ENCODE measurements at places on chromosomes 12 and 14. TPM values are rescaled to one million over a fixed set of nuclear protein-coding genes. Genes with fewer than 3 reads are reported as not detected.

DNA sequence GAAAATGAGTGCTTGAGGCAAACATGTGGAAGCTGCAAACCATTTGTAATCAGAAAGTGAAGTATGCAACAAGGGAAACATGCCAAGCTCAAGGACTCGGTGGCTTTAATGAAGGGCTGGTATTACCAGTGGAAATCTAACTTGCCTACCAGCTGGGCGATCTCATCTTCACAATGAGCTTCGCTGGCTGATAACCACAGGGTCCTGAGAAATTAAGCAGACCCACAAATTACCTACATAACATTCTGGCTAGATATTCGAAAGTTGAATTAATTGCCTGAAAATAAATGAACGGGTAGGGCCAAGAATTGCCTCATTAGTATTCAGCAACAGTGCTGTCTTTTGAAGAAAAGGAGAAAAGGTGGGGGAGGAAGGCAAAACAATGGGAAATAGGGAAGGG lies 439.4 kb downstream of the PDZRN4 start:
- no peak for DNase-seq

DNA sequence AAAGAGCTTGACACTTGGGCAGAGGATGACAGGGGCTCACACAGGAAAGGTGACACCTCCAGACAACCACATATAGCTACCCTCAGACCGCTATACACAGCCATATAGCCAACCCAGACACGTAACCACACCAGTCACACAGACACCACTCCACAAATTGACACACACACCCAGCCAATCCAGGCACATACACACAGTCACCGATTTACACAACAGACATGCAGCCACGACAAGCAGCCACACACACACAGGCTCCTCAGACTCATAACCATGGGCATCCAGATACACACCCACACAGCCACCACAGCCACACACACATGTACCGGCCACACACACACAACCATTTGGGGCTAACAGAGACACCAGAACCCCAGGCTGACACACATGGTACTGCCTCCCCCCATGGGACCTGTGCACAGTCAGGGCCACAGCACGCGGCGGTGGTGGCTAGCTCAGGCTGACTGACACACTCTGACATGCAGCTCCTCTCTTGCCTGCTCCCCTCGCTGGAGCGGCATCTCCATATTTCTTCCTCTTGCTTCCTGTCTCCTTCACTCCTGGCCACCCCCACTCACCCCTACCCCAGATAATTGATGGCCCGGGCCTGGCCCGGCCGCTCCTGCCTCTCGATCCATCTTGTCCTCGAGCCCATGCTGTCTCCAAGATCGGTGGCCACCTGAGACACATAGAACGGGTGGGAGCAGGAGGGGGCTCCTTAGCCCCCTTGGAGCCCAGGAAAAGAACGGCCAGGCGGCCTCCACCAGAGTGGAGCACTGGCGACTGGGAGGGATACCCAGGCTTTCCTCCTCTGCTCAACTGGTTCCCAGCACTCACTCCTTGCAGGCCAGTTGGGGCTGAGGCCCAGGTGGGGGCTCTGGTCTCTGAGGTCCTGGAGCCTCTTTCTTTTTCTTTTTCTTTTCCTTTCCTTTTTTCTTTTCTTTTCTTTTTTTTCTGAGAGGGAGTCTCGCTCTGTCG lies 6.0 kb upstream of the SHMT2 start:
- no peak for DNase-seq

DNA sequence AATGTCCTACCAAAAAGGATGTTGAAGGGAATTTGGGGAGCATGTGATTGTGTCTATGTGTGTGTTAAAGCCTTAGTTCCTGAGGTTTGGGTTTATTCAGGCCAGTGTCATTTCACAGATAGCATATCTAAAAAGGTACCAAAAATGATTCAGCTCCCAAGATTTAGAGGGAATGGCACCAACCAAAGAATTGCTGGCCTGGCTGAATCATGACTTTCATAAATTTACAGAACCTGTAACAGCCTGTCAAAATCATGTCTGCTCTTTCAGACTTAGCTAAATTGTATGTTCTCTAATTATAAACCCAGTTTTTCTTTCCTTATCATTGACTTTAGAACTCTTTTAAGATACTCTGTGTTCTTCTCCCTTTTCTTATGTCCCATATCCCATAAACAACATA lies 231.5 kb downstream of the NUBPL start:
- no peak for DNase-seq

DNA sequence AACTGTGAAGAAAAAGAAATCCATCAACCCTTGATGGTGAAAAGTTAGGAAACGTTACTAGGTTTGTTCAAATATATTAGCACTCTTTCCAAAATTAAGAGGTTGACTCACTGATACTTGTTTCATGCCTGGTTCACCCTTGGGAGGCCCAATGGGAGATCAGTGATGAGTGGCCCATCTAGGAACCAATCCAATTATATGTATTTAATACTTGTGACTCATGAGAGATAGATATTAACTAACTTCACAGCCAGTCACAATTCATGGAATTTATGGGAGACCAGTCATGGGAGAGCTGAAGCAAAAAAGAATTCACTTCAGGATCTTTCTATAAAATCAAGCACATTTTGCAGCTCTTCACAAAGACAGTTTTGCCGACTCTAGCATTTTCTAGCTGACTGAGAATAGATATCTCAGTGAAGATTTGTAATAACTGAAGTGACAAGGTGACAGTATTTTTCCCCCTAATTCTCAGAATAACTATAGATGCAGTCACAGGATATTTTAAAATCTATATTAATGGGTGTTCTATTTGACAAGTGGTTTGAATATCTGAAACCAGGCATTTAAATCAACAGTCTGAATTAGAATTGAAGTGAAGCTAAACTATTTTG lies 230.2 kb downstream of the EPS8 start:
- no peak for DNase-seq

DNA sequence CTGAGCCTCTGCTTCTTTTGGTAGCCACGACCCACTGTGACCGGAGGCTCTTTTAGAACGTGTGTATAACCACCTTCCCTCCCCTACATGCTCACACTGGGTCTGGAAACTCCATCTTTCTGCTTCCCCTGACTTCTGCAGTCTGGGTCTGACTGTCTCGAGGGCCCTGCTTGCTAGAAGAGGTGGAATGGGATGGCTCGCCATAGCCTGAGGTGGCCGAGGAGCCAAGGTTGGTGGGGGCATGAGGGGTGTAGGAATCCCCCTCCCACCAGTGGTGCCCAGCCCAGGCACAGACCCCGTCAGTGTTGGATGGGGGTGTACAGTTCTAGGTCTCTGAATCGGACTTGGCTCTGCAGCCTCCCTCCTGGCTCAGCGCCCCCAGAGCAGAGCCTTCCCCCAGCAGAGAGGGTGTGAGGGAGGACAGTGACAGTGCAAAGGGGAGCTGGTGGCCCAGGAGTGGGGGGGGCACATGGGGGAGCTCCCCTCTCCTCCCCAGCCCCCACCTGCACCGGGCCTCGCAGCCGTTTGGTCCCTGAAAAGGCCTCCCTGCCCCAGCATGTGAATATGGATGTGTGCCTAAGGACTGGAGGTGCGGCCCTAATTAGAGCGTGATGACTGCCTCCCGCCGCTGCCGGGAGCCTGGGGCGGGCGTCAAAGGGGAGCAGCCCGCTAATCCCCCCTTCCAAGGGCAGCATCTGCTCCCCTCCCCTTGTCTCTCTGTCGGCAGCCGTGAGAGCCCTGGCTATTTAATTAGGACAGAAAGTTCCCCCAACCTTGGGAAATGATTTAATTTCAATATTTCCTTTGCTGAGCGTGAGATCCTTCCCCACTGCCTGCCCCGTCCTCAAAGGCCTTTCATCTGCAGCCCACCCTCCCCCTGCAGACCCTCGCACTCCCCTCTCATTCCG lies 196.2 kb upstream of the C14orf180 start:
- no peak for DNase-seq

DNA sequence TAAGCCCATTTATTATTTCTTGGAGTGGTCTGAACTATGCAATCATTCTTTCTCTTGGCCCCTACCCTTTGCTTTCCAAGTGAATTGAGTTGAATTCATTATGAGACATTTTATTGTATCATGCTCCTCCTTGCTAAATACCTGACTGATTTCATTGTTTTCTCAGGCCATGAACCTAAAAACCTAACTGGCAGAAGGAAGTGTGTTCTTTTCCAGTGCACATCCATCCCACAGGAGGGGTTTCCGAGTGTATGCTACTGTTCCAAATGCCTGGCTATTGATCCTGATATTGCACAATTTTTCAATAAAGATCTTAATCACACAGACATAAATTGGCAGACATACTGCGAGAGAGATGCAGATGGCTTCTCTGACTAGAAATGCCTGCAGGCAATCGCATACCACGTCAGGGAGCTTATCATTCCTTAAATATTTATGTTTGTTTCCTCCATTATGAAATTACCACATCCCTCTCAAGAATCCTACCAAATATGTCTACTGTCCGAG lies 162.2 kb upstream of the EGLN3 start:
- DNase-seq: no peak

DNA sequence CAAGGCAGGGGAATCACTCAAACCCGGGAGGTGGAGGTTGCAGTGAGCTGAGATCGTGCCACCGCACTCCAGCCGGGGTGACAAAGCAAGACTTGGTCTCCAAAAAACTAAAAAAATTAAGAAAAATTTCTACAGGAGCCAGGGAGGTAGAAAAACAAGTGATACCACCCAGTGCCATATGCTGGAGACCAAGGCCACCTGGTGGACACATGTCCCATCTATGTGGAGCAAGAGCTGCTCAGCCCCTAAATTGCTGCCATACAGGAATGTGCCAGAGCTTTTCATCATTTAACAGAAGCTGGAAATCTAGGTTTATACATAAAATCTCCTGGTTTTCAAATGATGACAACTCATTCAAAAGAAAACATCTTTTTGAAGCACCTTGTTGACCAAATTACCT lies 61.4 kb upstream of the ELK3 start:
- peak; percentile 69 for DNase-seq

DNA sequence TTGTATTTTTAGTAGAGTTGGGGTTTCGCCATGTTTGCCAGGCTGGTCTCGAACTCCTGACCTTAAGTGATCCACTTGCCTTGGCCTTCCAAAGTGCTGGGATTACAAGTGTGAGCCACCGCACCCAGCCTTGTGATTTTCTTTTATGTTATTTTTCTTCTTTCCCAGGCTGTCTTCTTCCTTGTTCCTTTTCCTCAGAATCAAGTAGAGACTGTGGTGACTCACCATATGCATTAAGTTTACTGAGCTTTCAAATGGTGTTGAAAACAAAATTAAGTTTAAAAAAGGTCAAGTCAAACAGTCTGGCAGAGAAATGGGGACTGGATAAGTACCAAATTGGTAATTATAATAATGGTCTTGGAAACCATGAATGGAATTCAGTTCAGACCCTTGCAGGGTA lies 5.7 kb downstream of the ARPC3 start:
- no peak for DNase-seq

DNA sequence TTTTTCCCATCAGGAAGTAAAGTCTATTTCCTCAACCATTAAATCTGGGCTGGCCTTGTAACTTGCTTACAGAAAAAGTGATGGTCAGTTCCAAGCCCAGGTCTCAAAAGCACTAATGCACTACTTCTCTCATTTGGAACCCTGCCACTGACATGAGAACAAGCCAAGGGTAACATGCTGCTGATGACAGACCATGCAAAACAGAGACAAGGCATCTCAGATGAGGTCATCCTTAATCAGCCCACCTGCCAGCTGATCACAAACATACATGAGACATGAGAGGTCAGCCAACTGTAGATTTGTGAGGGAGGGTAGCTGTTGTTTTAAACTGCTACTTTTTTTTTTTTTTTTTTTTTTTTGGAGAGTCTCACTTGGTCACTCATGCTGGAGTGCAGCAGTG lies 16.2 kb downstream of the TWF1 start:
- peak; percentile 82 for DNase-seq

GRCh38 chr12:92765871-92766270 lies 63.1 kb downstream of the PLEKHG7 start:
- DNase-seq: no peak

DNA sequence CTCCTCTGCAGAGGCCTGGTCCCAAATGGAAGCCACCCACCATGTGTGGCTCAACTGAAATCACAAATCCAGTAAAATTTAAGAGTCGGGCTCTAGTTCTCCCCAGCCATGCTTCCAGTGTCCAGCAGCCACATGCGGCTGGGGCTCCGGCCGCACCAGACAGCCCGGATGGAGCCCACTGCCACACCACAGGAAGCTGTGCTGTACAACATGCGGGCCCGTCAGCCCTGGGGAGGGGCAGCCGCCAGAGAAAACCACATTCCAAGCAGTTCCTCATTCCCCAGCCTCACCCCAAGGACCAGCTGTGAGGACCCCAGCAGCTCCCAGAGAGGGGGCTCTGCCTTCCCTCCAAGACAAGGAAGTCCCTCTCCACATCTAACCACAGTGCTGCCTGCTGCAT lies 135.0 kb downstream of the NCOR2 start:
- DNase-seq: no peak

DNA sequence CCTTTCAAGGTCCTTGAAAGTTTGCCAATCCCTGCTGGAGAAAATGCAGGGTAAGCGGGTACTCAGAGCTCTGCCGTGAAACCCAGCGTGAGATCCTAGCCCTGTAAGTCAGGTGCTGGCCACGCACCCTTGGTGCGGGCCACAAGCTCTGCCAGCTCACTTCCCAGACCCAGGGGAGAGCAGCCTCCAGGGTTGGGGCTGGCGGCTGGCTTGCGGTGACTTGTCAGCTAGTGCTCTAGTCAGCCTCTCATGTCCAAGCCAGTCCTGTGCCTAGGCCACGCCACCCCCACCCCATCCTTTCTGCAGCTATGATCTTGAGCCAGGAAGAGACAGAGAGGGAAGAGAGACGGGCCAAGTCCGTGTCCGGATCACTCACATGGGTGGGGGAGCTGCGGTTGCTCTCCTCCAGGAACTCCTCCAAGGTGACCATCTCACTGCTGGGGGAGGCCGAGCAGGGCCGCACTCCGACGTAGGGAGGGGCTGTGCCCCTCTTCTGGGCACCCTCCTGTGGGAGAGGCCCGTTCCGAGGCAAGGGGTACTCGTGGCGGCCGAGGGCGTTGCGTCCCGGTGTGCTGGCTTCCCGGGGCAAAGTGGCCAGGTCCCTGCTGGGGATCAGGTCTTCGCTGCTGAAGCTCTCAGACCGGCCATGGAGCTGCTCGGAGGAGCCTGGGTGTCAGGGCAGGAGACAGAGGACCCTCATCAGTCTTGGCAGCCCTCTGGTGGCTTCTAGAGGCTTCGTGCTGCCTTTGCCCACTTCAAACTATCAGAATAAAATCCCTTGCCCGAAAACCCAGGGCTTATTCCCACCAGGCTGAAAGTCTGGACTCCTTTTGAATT lies 33.3 kb upstream of the GPR68 start:
- no peak for DNase-seq

GRCh38 chr12:31249356-31249755 lies 76.6 kb downstream of the SINHCAF start:
- no peak for DNase-seq

- no peak for DNase-seq
Observed at GRCh38 chr14:90760591-90761316, 55.5 kb downstream of the TTC7B start.

GRCh38 chr12:24044941-24045703 lies 95.7 kb upstream of the SOX5 start:
- DNase-seq: no peak

GRCh38 chr14:23120541-23121251 lies 1.6 kb upstream of the CEBPE start:
- DNase-seq: peak; percentile 64

GDF3 gene
- total RNA-seq: 1.0 TPM

AVPR1A gene
- not detected for total RNA-seq

TAS2R31 gene
- 2.3 TPM for total RNA-seq

HOTAIR gene
- total RNA-seq: not detected

IRAK4 gene
- total RNA-seq: 14.3 TPM

TMEM63C gene
- total RNA-seq: 0.77 TPM

SH2B3 gene
- total RNA-seq: 42.0 TPM

LTB4R gene
- total RNA-seq: 2.0 TPM

BAZ1A gene
- 38.1 TPM for total RNA-seq

Data from dermis microvascular lymphatic vessel endothelial cell (primary cell).